ENCODE measurements at places on chromosomes 1 and 21.

DNA sequence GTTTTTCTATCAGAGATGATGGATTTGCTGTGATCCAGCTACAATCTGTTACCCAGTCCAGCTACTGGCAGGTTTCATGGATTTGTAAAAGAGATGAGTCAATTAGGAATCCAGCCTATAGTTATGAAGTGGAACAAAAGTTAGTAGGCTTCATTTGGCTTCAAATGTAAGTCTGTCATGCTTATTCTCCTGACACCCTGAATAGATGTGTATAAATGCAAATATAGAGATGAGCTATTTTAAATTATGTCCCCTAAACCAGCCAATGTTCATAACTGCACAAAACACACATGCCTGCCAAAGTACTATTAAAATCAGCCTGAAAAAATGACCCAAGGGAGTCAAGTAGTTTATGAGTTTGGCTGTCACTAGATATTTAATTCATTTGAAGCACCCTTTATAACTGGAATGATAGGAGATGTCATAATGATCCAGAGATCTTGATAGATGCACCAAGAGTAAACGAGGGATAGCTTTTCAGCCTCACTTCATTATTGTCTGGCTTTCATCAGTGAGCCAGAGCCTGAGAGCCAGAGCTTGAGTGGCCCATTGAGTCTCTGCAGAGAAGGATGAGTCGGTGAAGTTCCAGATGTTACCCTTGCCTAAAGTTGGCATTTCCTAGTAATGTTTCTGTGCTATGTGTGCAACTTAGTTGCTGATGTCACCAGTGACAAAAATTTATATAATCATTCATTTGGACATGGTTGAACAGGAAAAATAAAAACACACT is 11.8 kb upstream of the NTMT2 start:
- DNase-seq = no peak

DNA sequence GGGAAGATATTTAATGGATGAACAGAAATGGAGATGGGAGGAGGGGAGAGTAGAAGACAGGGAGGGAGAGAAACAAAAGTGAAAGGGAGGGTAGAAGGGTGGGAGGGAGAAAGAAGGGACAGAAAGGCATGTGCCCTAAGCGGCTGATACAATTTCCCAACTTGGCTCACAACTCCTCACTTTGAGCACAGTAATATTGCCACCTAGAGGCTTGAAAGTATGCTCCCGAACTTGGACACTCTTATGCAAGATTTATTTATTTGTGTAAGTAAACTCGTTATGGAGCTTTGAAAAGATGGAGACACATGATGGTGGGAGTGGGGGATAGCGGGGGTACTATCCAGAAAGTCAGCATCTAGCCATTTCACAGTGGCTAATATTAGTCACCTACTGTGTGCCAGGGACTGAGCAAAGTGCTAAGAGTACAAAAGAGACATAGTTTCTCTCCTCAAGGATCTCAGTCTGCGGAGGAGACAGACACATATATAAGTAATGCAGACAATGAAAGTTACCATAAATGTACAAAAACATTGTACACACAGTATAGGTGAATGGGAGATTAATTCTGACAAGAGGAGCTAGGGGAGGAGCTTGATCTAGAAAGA is 189.7 kb downstream of the SEC16B start:
- peak; percentile 79 for DNase-seq

DNA sequence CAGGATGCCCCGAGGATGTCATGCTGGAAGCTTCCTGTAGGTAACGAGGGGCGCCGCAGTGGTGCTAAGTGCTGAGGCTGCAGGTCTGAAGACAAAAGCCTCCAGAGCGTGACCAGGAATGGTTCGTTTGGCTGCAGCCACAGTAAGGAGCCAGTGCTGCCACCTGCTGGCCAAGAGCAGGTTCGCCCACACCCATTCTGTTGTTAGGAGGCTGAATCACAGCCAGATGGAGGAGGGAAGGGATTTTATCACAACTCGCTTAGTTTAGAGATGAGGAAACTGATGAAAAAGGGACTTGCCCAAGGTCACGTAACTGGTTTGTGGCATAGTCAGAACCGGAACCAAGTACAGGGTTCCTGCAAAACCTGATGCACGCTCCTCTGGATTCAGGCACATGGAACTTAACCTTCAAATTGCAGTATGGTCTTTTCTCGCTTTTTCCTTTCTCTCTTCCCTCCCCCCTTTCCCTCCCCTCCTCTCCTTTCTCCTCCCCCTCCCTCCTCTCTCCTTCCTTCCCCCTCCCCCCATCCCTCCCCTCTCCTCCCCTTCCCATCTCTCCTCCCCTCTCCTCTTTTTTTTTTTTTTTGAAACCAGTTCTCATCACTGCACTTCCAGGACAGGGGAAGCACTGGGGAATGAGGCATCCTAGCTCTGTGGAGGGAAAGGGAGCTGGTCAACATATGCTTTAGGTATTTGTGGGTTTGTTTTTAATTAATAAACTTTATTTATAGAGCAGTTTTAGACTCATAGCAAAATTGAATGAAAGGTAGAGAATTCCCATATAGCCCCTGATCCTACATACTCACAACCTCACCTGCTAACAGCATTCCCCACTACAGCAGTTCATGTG is 81.8 kb downstream of the MPZL1 start:
- DNase-seq = peak; percentile 98

DNA sequence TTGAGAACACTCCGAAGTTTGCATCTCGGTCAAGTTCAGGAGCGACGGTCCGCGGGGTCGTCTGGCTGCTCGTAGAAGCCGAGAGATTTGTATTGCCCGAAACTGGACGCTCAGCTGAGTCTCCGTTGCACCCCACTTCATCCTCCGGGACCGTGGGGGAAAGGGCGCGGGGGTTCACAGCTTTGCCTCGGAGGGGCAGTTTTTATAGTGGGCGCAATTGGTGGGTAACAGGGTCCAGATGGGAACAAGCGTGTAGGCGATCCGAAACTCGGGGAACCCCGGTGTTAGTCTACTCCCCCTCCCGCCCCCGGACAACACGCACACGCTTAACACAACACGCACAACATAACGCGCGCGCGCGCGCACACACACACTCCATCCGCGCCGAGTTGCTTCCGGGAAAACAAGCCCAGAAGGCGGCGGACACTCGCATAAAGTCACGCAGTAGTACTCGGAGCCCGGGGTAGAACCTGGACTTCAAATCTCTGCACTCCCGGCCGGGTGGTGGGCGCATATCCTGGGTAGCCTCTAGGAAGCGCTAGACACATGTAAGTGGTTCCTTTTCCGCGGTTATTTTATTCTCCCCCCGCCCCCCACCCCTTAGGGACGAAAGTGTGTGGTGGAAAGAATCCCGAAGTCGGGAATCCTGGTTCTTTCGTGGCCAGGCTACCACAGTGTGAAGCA is 1.1 kb upstream of the JUN start:
- peak; percentile 95 for DNase-seq

DNA sequence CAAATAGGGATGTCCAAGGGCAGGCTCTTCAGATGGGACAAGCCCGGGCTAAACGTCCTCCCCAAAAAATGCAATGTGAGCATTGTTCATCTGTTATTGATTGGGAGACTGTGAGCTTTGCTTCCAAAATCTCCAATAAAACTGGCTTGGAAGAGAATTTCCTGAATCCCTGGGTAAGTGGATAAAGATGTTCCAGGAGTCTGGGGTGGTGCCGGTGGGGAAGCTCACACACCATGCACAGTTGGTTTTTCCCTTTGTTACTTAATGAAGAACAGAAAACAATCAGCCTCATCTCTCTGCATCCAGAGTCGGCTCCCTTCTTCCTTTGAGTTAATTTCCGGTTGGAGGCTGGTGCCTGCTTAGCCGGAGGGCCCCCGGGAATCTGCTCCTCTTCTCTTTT is 72.1 kb upstream of the ZBTB40 start:
- DNase-seq = no peak

- DNase-seq = no peak
Observed at GRCh38 chr1:59352065-59352464, 55.2 kb downstream of the FGGY start.

GRCh38 chr21:42349420-42350317 is 1.1 kb downstream of the TFF2 start:
- DNase-seq = no peak

GRCh38 chr1:95061445-95062006 is 11.2 kb downstream of the ALG14 start:
- DNase-seq = no peak

DNA sequence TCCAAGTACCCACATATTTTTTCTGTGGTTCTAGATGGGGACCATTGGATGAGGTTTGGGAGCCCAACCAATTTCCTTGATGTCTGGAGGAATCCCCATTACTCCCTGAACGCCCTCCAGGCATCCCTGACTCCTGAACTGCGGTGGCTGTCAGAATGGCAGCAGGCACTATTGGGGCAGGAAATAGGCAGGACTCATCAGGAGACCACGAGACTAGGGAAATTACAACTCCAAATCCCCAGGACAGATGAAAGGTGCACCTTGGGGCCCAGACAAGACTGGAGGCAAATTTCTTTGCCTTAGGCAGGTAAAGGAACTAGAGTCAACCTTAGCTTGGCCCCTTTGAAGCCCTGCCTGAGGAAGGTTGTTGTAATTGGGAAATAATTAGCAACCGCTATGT is 1.1 kb downstream of the CGN start:
- no peak for DNase-seq

- DNase-seq = peak; percentile 72
Observed at GRCh38 chr1:117284399-117285215, 73.9 kb upstream of the VTCN1 start.

DNA sequence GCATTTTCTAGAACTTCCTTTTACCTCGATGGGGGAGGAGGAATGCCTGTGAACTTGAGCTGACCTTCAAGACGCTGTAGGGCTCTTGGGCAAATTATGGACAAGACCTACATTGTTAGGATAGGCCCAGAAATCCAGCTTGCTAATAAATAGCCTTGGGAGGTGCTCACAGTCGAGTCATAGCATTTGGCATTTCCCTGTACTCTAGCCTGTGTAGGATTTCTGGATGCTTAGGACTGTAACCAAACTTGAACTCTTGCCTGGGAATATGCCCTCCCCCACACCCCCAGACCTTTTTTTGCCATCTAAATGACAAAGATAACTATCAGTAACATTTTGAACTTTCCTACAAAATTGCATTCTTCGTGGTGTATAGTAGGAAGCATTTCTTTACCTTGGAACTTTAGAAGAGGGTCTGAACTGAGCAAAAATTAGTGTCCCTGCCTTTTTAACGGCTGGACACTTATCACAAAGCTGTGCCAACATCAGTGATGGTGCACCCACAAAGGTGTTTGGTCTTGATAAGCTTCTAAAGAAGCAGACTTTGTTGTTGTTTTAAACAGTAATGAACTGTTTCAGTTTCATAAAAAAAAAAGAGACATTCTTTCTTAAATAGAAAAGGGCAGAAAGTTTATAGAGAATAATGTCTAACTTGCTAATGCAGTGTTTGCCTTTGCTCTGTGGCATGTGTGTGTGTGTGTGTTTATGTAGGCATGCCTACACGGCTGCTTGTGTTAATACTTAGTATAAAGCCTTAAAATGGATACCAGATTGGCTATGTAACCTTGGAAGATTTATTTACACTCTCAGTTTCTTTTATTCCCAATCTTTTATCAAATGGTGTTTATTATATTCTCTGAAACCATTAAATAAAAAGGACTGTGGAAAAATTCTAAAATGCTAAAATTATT is 88.2 kb downstream of the NFIA start:
- peak; percentile 57 for DNase-seq

DNA sequence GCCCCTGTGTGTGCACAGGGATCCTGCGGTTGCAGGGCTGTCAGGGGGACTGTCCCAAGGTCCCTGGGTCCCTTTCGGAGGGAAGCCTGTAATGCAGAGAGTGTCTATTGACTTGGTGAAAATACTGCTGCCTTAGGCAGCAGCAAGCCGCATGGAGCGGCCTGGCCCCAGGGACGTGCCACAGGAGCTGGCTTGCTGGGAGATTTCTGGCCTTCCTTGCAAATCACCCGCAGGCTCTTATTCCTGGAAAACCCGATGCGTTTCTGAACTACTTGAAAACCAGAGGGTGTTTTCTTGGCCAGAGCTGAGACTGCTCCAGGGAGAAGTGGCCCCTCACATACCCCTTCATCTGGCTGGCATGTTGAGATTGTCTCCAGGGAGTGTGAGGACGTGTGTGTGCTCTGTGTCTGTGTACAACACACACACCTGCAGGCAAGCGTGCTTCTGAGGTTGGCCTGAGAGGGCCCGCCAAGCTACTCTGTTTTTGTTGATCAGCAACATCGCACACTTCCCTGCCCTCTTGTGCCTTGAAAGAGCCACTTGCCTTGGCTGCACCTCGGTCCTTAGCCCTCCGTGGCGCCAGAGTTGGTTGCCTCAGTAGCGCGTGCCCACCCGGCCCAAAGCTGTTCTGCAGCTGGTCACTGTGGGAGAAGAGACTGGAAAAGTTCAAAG is 10.5 kb downstream of the PRDM16 start:
- no peak for DNase-seq

- DNase-seq = no peak
Observed at GRCh38 chr1:98098473-98098872, 177.6 kb upstream of the DPYD start.

DNA sequence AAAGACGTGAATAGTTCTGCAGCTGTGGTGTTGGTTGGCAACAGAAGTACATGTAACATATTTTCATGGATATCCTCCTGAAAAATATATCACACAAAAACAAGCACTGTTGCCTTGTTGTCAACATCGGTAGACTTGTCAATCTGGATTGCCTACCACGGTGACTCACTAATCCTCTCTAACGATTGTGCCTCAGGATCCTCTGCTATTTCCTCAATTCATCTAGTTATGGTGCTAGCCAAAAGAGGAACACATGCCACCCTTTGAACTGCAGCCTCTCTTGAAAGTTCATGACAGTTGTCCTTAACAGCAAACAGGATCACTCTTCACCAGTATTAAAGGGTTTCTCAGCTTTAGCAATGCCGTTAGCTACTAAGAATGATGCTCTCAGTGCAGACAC is 25.7 kb downstream of the RASAL2 start:
- no peak for DNase-seq

- DNase-seq = no peak
Observed at GRCh38 chr1:34419663-34420136, 243.0 kb downstream of the C1orf94 start.

- peak; percentile 36 for DNase-seq
Observed at GRCh38 chr1:45767035-45767434, 16.6 kb upstream of the IPP start.

- no peak for DNase-seq
Observed at GRCh38 chr1:3011631-3012455, 9.4 kb upstream of the ACTRT2 start.

DNA sequence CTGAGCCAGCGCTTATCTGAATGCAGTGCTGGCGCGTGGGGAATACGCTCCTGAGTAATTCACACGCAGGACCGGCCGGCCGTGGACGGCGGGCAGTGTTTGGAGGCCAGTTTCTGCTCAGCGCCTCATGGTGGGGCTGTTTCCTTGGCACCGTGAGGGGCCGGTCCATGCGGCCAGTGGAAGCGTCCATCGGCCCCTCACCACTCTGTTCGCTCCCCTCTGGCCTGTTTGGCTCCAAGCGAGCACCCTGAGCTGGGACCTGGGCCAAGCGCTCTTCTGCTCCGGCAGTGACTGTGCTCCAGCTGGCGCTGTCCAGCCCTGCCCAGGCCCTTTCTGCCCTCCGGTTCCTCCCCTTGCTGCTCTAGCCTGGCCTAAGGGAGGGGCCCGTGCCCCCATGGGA is 16.3 kb upstream of the PLCH2 start:
- peak; percentile 70 for DNase-seq

DNA sequence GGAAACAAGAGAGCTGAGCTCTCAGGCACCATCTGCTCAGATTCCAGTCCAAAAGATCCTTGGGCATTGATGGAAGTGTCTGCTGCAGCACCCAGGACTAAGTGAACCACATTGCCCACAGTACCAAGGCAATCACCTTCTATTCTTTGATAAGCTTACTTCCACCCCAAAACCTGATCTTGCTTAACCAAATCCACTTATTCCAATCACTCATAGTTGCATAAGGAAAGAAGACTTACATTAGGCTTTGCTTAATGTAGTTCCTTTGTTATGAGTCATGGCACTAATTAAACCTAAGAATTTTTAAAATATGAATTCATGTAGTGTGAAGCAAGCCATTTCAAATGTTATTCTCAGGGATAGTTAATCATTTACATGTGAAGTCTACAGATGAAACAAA is 84.5 kb downstream of the UCHL5 start:
- DNase-seq = peak; percentile 36
